ENCODE measurements at places on chromosomes 1 and 21. TPM values are rescaled to one million over a fixed set of nuclear protein-coding genes. Genes with fewer than 3 reads are reported as not detected.
A peak's percentile ranks its signal among the peaks of the same experiment; 100 is the strongest.

DNA sequence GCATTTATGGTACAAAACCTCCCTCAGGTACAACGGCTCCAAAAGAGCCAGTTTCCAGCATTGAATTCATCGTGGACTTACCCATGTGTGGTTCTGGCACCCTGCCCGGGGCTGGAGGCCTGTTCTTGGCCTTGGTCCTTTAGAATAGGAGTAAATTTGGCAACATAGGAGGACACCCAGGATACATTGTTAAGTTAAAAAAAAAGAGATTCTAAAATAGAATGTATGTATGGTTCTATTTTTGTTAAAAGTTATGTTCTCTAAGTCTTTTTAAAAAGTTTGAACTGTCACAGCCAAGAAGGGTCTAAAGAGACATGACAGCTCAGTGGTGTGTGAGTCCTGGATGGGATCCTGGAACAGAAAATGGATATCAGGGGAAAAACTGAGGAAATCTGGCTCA lies 25.9 kb downstream of the EPHX1 start:
- DNase-seq, result no peak

GRCh38 chr1:16605532-16606505 lies 7.5 kb downstream of the NBPF1 start:
- no peak for DNase-seq
- peaks cover 28% of the 10 kb centered on the region for H3K36me3 ChIP-seq
- no peaks in the 10 kb centered on the region for H3K27me3 ChIP-seq
- no peak overlapping the region for H3K4me3 ChIP-seq
- H3K4me1 ChIP-seq, result no peaks in the 10 kb centered on the region

The HMGCS2 gene
- total RNA-seq, result 1.8 TPM

GRCh38 chr1:33093004-33093403 lies 12.1 kb downstream of the AZIN2 start:
- no peak overlapping the region for H3K4me3 ChIP-seq
- peaks cover 9% of the 10 kb centered on the region for H3K4me1 ChIP-seq
- H3K36me3 ChIP-seq, result peaks cover 14% of the 10 kb centered on the region
- no peaks in the 10 kb centered on the region for H3K27me3 ChIP-seq

DNA sequence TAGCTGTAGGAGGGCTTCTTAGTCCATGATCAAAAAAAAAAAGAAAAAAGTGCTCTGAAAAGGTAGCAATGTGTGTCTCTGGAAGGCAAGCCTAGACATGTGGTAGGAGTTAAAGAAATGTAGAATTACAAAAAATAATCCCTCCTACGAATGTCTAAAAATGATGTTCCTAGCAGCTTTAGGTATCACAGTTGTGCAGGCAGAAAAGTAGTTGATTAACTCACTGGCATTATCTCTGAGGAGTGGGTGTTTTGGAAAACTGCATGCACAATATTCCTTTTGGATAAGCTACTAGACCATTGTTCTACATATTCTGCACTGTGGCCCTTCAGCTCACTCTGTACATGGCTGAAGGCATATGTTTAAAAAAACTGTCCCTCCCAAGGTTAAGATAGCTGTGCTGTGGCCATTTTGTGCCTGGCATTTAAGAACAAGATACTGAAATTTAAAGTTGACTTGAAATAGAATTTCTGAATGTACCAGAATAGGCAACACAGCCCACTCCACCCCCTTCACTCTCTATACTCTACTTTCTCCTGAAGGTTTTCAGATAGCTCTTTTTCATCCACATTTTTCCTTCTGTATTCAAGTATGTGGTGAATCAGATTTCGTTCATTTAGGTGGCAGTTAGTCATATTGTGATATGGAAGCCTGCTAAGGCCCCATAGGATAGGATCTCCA lies 463.9 kb upstream of the LRRC7 start:
- DNase-seq, result no peak
- H3K4me1 ChIP-seq, result no peaks in the 10 kb centered on the region
- H3K36me3 ChIP-seq, result no peaks in the 10 kb centered on the region
- H3K4me3 ChIP-seq, result no peak overlapping the region
- H3K27ac ChIP-seq, result no peak overlapping the region
- no peaks in the 10 kb centered on the region for H3K27me3 ChIP-seq

DNA sequence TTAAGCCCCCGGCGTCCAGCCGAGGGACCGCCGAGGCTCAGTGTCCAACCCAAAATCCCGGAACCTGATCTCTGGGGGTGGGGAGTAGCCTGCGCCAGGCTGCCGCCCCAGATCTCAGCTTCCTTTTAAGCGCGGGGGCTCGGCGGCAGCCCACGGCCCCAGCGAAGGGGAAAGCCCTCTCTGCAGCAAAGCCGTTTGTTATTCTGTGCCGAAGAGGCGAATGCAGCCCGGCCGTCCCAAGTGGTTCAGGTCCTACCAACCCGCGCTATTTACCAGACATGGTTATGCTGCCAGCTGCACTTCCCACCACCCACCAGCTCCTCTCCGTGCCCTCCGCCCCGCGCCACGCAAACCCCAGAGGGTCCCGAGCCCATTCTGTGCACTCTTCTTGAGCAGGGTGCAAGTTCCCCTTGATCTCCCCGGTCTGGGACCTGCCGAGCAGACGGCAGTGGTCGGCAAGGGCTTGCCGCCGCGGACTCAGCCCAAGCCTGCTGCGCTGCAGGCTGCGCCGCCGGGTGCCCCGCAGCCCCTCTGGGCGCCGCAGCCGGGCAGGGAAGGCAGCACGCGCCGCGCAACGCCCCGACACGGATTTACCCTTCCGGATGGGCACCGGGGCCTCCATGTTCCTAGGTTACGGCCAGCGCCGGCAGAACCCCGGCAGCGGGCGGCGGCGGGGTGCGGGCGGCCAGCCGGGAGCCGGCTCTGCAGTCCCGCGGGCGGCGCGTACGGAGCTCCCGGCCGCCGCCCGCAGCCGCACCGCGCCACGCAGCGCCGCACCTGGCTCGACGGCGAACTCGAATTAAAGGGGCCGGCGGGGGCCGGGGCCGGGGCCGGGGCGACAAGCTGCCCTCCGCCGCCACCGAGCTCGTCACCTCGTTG lies 738 bp upstream of the KCNA2 start:
- H3K27me3 ChIP-seq, result peaks cover 24% of the 10 kb centered on the region
- H3K27ac ChIP-seq, result peak overlapping the region; percentile 91
- peaks cover 46% of the 10 kb centered on the region for H3K4me1 ChIP-seq
- DNase-seq, result no peak
